Stimulated activated CD4-positive, alpha-beta T cell treated with anti-CD3 and anti-CD28 coated beads, Interleukin-15, amount 100 ng/mL, for 48 hours (primary cell): ENCODE measurements at places on chromosomes 12 and 14.

DNA sequence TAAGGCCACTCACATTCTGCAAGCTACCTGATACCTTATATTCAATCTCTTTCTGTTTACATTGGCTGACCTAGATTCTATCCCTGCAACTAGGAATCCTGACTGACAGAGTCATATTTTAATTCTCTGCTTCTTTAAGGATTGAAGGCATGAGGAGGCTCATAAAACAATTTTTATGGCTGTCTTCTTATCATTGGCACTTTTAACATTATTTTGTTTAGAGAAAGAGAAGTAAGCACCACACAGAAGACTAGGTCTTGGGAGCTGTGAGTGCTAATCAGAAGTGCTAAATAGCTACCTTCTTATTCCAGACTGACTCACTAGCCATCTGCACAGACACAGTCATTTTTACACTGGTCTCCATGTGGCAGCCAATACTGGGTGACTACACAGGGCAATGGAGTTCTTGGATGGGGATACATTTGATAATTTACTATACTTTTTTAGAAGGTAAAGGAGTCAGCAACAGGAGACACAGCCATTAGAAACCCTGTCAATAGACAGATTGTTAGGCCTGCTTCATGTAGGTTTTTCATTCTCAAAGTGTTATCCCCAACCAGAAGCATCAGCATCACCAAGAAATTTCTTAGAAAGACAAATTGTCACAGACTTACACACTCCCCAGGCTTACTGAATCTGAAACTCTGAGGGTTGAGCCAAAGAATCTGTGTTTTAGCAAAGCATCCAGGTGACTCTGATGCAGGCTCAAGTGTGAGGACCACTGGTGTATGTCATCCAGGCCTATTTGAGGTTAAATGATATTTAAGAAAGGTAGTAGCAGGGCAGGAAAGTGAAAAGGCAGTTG lies 214.1 kb downstream of the DUSP6 start:
- no peak for DNase-seq

- DNase-seq: no peak
These were observed 119.5 kb downstream of the ANO4 start for GRCh38 chr12:100913872-100914592.

DNA sequence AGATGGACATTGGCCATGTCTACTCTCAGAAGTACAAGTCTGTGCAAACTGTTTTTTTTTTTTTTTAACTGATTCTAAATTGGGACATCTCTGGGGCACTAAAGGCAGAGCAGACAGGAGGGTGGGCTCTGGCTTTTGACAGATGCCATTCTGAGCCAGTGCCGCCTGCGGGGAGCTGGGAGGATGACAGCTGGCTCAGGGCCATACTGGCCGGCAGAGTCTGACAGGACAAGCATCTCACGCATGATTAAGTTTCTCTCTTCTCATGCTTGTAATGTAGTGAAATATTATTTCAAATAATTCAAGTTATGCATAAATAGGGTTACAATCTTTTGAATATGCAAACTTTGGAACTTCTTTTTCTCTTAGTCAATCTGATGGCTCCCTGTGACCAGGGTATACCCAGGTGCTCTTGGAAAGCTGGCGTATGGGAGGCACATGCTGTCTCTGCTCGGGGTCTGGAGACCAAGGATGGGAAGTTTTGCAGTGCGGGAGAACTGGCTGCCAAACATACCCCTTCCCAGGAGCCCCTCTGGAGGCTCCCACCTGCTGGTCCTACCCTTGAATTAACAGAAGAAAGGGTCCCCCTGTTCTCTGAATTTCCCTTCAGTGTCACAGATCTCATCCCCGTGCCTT lies 7.6 kb downstream of the CDCA4 start:
- DNase-seq: no peak

DNA sequence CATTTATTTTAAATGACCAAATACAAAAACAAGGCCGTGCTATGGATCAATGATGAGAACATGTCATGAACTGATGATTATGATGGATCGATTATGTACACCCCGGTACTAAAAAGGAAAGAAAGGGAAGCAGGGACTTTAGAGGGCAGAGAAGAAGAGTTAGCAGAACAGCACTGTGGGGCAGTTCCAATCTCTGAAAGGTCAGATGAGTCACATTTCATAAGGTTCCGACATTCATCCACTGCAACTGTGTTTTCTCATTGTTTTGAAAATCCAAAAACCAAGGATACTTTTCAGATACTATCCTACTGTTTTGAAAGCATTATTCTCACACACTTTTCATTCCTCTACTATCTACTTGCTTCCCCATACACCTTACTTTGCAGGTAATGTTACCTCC lies 169.3 kb downstream of the STXBP6 start:
- DNase-seq: no peak

GRCh38 chr14:60092526-60092920 lies 800 bp downstream of the PCNX4 start:
- DNase-seq: no peak

GRCh38 chr14:61887628-61888027 lies 125.4 kb downstream of the SNAPC1 start:
- no peak for DNase-seq

GRCh38 chr14:61562321-61563161 lies 132.8 kb upstream of the HIF1A start:
- DNase-seq: peak; percentile 34

DNA sequence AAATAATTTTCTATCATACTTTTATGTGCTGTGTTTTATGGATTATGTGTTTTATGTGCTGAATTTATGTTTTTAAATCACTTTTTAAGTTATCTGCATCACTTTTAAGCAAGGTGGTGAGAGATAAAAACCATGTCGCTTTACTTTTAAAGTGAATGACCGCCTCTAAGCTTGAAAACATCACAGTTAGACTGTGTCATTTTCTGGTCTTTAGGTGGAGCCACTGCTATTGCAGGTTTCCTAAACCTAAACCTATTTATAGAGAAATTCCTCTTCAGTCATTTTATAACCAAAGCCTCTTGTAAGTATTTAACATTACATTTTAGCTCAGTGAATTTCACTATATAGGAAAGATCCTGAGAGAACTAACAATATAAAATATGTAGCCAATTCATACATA lies 21.0 kb upstream of the MDM2 start:
- DNase-seq: no peak

DNA sequence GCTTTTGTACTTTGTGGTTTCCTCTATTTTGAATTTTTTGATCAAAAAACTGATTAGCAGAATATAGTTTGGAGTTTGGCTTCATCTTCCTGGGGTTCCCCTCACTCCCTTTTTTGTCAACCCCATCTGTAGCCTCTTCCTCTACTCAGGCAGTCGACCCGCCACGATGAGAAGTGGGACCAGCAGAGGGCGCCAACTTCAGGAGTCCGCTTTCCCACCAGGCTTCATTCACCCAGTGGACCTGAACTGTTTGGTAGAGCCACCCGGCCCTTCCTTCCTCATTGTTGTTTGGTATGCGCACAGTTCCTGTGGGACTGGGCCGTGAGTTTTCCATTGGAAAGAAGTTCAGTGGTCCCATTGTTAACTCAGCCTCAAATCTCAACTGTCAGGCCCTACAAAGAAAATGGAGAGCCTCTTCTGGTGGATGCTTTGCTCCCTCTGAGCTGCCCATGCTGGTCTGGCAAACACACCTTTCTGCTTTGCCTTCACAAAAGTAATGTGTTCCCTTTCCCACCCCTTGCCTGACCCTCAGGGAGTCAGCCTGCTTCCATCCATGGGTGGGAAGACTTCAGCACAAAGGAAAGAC lies 21.7 kb downstream of the TMBIM6 start:
- peak; percentile 67 for DNase-seq

DNA sequence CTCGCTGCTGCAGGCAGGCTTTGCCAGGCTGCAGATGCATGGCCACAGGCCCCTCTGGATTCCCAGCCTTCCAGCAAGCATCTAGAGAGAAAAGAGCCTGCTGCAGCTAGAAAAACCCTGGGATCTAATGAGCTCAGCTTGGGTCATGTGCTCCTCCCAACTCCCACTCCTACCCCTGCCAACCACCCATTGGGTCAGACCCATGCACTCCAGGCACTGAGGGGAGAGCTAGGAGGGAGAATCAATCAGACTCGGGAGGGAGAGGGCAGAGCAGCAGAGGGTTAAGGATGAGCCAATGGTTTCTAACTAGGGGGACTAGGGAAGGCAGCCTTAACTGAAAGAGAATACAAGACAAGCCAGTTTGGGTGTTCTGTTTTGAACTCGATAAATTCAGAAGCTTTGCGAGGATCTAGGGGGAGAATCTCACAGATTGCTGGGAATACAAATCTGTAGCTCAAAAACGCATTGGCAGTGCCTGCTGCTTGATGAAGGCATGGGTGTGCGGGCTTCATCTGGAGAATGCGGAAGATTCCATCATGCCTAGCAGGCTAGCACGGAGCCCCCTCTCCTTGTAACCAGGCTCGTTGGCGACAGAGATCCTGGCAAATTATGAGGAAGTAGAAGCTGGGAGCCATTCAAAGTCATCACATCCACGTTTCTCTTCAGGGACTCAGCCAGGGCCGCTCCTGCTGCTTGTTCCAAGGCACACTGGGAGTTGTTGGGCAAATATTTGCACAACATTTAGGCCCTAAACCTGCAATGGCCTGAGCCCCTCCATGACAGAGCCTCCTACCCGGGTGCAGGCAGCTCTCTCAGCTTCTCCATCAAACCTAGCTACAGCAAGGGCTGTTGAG lies 56.4 kb downstream of the VCPKMT start:
- DNase-seq: no peak

DNA sequence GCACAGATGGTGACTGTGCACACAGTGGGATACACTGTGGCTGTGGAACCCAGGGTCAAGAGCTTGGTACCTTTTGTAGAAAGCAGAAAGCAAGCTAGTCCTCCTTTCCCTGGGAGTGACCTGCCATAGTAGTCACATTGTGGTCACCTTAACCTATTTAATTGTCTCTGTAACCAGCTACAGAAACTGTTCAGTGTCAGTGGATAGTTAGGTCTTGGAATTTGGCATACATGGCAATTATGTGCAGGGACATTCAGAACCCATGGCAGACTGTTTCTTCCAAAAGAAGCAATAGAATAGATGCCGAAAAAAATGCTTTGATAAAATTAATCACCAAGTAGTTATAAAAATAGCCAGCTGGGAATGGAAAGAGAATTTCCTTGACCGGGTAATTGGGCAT lies 30.4 kb downstream of the PPHLN1 start:
- DNase-seq: no peak

- no peak for DNase-seq
These were observed 29.2 kb downstream of the ITPK1 start for GRCh38 chr14:93086441-93087055.

- no peak for DNase-seq
These were observed 10.5 kb downstream of the MLXIP start for GRCh38 chr12:122089077-122089476.

DNA sequence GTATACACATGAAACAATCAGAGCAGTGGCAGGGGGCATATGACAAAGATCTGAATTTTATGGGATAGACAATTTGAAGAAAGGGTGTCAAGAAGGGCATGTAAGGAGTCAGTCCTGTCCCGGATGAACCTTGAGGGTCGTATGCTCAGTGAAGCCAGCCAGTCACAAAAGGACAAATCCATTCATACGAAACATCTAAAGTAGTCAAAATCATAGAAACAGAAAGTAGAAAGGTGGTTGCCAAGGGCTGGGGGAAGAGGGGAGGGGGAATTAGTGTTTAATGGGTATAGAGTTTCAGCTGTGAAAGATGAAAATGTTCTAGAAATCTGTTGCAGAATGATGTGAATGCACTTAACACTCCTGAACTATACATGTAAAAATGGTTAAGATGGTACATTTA lies 157.5 kb downstream of the TGFB3 start:
- no peak for DNase-seq

GRCh38 chr12:124923905-124924734 lies 9.7 kb upstream of the UBC start:
- no peak for DNase-seq
